ENCODE measurements at places on chromosomes 5 and 9. TPM values are rescaled to one million over a fixed set of nuclear protein-coding genes. Genes with fewer than 3 reads are reported as not detected.
A peak's percentile ranks its signal among the peaks of the same experiment; 100 is the strongest.

DNA sequence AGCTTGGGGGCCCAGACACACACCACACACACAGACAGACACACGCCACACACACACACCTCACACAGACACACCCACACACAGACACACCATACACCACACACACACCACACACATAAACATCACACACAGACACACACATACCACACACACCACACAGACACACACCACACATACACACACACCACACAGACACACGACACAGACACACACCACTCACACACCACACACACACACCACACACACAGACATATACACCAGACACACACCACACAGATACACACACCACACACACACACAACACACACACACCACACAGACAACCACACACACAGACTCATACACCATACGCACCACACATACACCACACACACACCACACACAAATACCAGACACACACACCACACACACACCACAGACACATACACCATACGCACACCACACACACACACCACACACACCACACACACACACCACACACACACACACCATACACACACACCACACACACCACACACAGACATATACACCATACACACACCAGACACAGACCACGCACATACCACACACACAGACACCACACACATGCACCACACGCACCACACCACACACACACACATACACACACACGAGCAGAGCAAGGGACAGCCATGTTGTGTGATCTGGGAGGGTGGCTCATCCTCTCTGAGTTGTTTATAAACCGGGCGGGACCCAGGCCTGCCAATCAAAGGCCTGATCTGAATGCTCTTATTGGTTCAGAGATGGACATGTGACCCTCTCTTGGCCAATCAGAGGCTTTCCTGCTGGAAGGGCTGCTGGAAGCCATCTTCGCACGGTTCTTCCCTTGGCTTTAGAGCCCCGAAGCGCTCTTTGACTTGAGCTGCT lies 148.3 kb downstream of the GAPVD1 start:
- H3K36me3 ChIP-seq = no peaks in the 10 kb centered on the region
- H3K27me3 ChIP-seq = no peaks in the 10 kb centered on the region
- H3K4me1 ChIP-seq = no peaks in the 10 kb centered on the region
- no peak overlapping the region for H3K27ac ChIP-seq
- no peak for DNase-seq

- peaks cover 36% of the 10 kb centered on the region for H3K36me3 ChIP-seq
- H3K27ac ChIP-seq = no peak overlapping the region
- DNase-seq = no peak
- no peaks in the 10 kb centered on the region for H3K27me3 ChIP-seq
- H3K4me1 ChIP-seq = no peaks in the 10 kb centered on the region
These were observed 14.7 kb downstream of the NADK2 start for GRCh38 chr5:36227046-36227445.

GRCh38 chr5:850511-851006 lies at the start of gene ZDHHC11:
TSS of gene ZDHHC11 (minus strand) at chr5:850986. CDS start at chr5:850602, 384 bp downstream.
- no peaks in the 10 kb centered on the region for H3K4me1 ChIP-seq
- H3K27ac ChIP-seq = no peak within 1 kb of the TSS
- no peaks in the 10 kb centered on the region for H3K36me3 ChIP-seq
- no peak for DNase-seq
- H3K4me3 ChIP-seq = peak within 1 kb of the TSS; percentile 17

GRCh38 chr9:82192211-82192610 lies 203.6 kb downstream of the SPATA31D1 start:
- no peak overlapping the region for H3K4me3 ChIP-seq
- H3K27me3 ChIP-seq = no peaks in the 10 kb centered on the region

GRCh38 chr5:56323505-56323904 lies 90.4 kb upstream of the ANKRD55 start:
- DNase-seq = no peak
- H3K27me3 ChIP-seq = no peaks in the 10 kb centered on the region
- no peak overlapping the region for H3K4me3 ChIP-seq

DNA sequence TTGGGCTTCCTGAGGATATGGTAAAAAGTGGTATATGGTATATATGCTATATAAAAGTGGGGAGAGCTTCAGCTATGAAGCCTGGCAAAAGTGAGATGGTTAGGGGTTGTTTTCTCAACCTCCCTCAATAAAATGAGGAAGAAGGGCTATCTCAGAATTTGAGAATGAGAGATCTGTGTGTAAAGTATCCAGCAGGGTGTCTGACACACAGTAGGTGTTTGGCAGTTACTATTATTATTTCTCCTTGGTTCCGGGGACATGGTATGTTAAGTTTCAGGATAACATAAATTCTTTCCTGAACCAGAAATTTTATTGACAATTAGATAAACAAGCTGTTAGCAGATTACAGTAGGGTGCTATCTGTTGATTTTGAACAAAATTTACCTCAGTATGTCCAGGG lies 94.1 kb downstream of the DENND1A start:
- no peaks in the 10 kb centered on the region for H3K36me3 ChIP-seq
- H3K4me1 ChIP-seq = no peaks in the 10 kb centered on the region
- no peaks in the 10 kb centered on the region for H3K27me3 ChIP-seq
- H3K4me3 ChIP-seq = no peak overlapping the region
- no peak overlapping the region for H3K27ac ChIP-seq

GRCh38 chr9:91119142-91119541 lies 242.6 kb downstream of the AUH start:
- H3K36me3 ChIP-seq = no peaks in the 10 kb centered on the region
- H3K4me1 ChIP-seq = no peaks in the 10 kb centered on the region
- H3K27me3 ChIP-seq = no peaks in the 10 kb centered on the region
- peak overlapping the region; percentile 69 for H3K27ac ChIP-seq
- no peak overlapping the region for H3K4me3 ChIP-seq

Gene C5orf58
- not detected for total RNA-seq

Gene SLC25A2
- not detected for total RNA-seq

DNA sequence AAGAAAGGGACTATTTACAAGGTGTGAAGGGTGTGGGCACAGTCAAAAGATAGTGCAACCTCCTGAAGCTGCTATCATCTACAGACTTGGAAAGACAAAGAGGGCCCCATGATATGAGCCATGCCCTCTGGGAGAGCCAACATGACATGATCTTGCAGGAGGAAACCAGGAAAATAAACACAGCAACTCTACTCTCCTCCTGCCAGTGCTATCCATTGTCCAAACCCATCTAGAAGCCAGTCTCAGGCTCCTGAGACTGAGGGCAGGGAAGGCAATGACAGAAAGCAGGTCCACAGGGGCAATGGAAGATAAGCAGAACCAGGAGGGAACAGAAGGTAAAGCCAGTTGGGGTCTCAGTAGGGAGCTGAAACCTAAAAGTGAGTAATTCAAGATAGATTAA lies 37.1 kb downstream of the PLPP1 start:
- no peak overlapping the region for H3K4me3 ChIP-seq
- no peaks in the 10 kb centered on the region for H3K27me3 ChIP-seq
- H3K4me1 ChIP-seq = peaks cover 42% of the 10 kb centered on the region
- H3K36me3 ChIP-seq = no peaks in the 10 kb centered on the region
- no peak overlapping the region for H3K27ac ChIP-seq
- no peak for DNase-seq

Gene INSL4
- total RNA-seq = not detected

DNA sequence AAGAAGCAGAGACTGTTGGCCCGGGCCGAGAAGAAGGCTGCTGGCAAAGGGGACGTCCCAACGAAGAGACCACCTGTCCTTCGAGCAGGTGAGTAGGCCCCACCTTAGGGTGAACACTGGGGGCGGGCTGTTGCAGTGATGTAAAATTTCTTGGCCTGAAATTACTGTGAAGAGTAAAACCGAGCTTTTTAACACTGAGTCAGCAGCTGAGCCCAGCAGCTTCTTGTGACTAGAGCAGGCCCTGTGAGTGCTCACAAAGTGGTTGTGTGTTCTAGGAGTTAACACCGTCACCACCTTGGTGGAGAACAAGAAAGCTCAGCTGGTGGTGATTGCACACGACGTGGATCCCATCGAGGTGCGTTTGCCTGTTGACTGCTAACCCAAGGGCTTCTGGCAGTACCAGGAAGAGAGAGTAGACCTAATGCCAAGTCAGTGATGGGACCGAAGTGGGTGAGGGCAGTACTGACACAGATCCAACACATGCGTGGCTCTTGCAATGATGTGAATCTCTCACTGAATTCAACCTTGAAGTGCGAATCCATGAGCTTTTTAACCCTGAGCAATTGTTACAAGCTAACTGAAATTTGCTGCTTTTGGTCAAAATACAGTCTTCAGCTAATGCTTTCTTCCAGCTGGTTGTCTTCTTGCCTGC lies 2.1 kb downstream of the RPL7A start:
- peaks cover 32% of the 10 kb centered on the region for H3K4me1 ChIP-seq
- no peak for DNase-seq
- H3K27me3 ChIP-seq = no peaks in the 10 kb centered on the region
- peaks cover 45% of the 10 kb centered on the region for H3K36me3 ChIP-seq
- no peak overlapping the region for H3K27ac ChIP-seq

DNA sequence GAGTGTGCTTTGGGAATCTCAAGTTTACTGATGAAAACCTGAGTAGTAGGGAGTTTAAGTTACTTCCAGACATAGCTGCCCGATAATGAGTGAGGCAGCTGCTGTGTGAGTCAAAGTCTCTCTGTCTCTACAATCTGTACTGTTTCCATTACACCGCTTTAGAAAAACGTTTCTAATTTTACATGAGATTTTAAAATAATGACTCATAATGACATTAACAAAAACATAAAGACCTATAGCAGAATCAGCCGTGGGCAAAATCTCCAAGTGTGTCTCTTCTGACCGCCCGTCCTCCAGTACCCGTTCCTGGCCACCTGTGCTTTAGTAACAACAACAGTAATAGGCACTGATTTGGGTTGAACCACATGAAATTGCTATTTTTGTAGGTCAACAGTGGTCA lies 69.6 kb upstream of the PRRC1 start:
- H3K4me1 ChIP-seq = no peaks in the 10 kb centered on the region
- DNase-seq = no peak
- H3K4me3 ChIP-seq = no peak overlapping the region
- no peak overlapping the region for H3K27ac ChIP-seq
- H3K27me3 ChIP-seq = no peaks in the 10 kb centered on the region

DNA sequence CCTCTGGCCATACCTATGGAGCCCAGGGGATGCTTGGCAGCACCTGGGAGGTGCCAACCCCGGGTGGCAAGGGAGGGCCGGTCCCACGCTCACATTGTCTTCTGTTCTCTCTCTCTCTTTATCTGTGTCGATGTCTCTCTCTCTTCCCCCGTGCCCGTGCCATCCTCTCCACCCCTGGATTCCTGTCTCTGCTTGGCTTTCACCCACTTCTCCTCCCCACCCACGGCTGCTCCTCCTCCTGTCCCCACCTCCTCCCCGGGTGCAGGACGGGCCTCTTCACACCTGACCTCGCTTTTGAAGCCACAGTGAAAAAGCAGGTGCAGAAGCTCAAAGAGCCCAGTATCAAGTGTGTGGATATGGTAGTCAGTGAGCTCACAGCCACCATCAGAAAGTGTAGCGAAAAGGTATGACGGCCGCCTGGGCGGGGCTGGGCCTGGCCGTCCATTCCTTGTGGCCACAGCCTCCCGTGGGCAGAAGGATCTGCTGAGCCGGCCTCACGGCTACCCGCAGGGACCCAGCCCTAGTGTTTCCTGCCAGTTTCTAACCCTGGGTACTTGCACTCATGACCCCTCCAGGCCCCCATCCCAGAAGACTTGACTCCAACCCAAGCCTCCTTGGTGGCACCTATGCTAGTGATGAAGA lies 22.7 kb downstream of the DNM1 start:
- no peak for DNase-seq
- H3K4me1 ChIP-seq = no peaks in the 10 kb centered on the region

DNA sequence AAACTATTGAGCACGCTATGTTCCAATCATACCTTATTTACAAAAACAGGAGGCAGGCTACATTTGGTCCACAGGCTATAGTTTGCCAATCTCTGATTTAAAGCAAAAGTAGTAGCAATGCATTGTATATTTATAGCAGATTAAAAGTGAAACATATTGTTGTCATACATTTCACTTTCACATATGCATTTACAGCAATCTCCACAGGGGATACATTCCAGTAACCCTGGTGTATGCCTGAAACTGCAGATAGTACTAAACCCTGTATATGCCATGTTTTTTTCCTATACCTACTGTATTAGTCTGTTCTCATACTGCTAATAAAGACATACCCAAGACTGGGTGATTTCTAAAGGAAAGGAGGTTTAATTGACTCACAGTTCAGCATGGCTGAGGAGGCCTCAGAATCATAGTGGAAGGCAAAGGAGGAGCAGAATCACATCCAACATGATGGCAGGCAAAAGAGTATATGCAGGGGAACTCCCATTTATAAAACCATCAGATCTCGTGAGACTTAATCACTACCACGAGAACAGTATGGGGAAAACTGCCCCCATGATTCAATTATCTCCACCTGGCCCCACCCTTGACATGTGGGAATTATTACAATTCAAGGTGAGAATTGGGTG lies 5.9 kb upstream of the CSF1R start:
- no peaks in the 10 kb centered on the region for H3K4me1 ChIP-seq
- DNase-seq = peak; percentile 2
- H3K27ac ChIP-seq = no peak overlapping the region

DNA sequence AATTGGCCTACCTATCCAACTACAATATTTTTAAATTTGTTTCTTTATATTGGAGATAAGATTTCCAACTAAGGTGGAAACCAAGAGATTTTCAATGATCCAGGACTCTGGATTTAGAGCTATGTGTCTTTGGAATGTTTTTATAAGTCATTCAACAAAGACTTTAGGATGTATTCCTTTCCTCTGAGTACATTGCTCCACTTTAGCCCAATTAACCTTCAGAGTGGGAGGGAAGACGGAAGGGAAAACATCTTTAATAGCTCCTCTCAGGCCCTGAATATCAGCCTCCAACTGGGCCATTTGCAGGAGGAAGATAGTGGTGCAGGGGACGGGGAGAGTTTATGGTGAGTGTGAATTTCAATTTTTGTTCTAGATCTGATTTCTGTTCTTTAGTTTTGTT lies 239.2 kb downstream of the PIK3R1 start:
- H3K36me3 ChIP-seq = no peaks in the 10 kb centered on the region
- no peaks in the 10 kb centered on the region for H3K27me3 ChIP-seq
- peaks cover 10% of the 10 kb centered on the region for H3K4me1 ChIP-seq
- no peak overlapping the region for H3K4me3 ChIP-seq
- H3K27ac ChIP-seq = no peak overlapping the region

Gene AGXT2
- not detected for total RNA-seq

GRCh38 chr5:82620957-82621600 lies 342.9 kb upstream of the RPS23 start:
- H3K27me3 ChIP-seq = no peaks in the 10 kb centered on the region
- no peak overlapping the region for H3K4me3 ChIP-seq
- no peak overlapping the region for H3K27ac ChIP-seq
- H3K36me3 ChIP-seq = no peaks in the 10 kb centered on the region
- DNase-seq = no peak
- H3K4me1 ChIP-seq = no peaks in the 10 kb centered on the region

- H3K4me3 ChIP-seq = no peak overlapping the region
- no peak for DNase-seq
- no peaks in the 10 kb centered on the region for H3K4me1 ChIP-seq
- no peaks in the 10 kb centered on the region for H3K36me3 ChIP-seq
- no peaks in the 10 kb centered on the region for H3K27me3 ChIP-seq
These were observed 156.9 kb downstream of the TRIM32 start for GRCh38 chr9:116843863-116844620.

Data from right atrium auricular region (tissue), 2 donors.